ENCODE measurements at places on chromosomes 7 and 10. TPM values are rescaled to one million over a fixed set of nuclear protein-coding genes. Genes with fewer than 3 reads are reported as not detected.

GRCh38 chr10:88851706-88852105, at the start of gene ANKRD22:
TSS of gene ANKRD22 (minus strand) at chr10:88851844. CDS start at chr10:88851607, 237 bp downstream.
- peak; percentile 86 for DNase-seq

- peak; percentile 56 for DNase-seq
Observed at GRCh38 chr7:102122026-102122425, 164.6 kb upstream of the SH2B2 start.

DNA sequence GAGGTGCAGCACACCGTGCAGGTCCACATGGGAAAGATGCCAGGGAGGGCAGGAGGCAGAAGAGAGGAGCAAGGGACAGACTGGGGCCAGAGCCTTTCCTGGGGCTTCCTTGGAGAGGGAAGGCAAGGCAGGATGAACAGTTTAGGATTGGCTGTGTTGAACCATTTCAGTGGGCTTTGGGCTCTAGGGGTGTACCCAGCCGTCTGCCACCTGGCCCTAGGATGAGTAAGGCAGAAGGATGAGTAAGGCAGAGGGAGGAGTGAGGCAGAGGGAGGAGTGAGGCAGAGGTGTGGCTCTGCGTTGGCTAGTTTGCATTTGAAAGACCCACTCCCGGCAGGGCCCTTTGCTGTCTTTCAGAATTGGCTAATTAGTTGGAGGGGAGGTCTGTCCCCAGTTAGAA, 31.5 kb upstream of the PRF1 start:
- DNase-seq, result peak; percentile 14

DNA sequence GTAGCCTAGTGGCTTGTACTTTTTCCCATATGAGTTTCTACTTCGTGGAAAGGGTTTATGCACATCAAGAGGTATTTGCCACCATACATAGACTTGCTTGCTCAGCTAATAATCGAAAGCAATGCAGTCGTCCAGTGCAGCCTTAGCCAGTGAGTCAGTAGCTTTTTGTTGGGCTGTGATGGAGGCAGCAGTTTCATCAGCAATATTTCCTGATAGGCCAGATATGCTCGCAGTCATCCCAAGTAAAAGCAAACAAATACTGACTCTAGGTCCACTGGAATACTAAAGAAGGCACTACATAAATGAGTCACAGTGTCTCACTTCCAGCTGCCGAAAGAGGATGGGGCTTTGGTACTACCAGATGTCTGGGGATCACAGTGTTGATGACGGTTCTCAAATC, 2.1 kb upstream of the BNIP3 start:
- peak; percentile 94 for DNase-seq

The TMEM176A gene
- not detected for total RNA-seq

The FBXO24 gene
- total RNA-seq, result 0.37 TPM

DNA sequence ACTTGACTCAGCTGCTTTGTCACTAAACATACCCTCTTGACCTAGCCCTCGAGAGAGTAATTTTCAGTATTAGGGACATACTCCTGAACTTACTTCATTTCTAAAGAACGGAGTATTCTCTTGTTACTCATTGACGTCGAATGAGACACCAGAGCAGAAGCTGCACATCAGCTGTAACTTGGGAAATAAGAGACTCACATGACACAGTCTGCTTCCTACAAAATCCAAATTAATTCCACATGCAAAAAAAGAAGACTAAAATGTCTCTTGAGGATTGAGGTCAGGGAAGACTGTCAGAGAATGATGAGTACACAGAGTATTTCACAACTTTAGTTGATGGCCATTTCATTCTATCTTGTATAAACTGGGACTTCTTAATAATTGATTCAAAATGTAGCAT, 114.7 kb upstream of the EGFR start:
- DNase-seq, result no peak

The OR2A12 gene
- not detected for total RNA-seq

The LSM8 gene
- 56.7 TPM for total RNA-seq

DNA sequence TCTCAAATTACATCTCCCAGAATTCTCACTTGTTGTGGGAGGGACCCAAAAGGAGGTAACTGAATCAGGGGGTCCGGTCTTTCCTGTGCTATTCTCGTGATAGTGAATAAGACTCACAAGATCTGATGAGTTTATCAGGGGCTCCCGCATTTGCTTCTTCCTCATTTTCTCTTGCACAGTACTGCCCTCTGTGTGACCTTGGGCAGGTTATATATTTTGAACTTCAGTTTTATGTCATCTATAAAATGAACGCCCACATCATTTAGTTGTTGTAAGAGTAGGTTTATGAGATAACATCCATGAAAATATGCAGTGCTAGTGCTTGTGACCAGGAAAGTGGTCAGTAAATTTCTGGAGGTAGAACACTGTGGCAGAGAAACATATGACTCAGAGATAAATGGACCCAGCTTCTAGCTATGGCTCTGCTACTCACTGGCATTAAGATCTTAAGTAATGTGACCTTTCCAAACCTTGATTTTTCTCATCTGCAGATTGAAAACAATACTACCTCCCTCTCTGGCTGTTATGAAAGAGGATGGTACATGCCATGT, 44.3 kb downstream of the SCRN1 start:
- no peak for DNase-seq

The PLAC9 gene
- not detected for total RNA-seq

GRCh38 chr7:158035343-158035742, 552.3 kb downstream of the PTPRN2 start:
- DNase-seq, result no peak

The LRRC18 gene
- total RNA-seq, result 0.70 TPM

DNA sequence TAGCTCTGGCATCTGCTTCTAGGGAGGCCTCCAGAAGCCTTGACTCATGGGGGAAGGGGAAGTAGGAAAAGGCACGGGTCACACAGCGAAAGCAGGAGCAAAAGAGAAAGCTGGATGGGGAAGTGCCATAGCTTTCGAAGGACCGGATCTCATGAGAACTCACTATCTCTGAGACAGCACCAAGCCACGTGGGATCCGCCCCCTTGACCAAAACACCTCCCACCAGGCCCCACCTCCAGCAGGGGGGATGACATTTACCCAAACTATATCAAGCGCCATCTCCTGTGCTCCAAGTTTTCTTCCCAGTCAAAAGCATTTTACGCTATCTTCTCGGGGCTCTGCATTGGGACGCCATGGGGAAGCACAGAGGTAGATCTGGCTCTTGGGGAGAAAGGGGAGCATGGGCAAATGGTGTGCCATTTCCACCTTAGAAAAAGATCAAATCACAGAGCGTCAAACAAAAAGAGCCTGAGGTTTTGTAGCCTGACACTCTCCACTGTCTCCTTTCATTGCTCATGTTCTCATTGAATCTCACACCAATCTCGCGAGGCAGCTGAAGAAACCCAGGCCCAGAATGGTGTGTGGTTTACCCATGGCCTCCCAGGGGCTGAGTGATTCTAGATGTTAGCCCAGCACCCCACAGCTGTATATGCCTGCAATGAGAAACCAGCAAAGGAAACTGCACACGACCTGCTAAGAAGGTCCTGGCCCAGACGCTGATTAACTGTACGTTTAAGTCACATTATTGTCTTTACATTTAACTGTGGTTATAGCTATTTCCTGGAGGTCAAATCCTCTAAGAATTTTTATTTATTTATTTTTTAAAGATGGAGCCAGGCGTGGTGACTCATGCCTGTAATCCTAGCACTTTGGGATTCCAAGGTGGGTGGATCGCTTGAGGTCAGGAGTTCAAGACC, 8.1 kb upstream of the OLAH start:
- DNase-seq, result peak; percentile 77

The TMEM213 gene
- not detected for total RNA-seq

The GIMAP6 gene
- total RNA-seq, result 1.6 TPM

DNA sequence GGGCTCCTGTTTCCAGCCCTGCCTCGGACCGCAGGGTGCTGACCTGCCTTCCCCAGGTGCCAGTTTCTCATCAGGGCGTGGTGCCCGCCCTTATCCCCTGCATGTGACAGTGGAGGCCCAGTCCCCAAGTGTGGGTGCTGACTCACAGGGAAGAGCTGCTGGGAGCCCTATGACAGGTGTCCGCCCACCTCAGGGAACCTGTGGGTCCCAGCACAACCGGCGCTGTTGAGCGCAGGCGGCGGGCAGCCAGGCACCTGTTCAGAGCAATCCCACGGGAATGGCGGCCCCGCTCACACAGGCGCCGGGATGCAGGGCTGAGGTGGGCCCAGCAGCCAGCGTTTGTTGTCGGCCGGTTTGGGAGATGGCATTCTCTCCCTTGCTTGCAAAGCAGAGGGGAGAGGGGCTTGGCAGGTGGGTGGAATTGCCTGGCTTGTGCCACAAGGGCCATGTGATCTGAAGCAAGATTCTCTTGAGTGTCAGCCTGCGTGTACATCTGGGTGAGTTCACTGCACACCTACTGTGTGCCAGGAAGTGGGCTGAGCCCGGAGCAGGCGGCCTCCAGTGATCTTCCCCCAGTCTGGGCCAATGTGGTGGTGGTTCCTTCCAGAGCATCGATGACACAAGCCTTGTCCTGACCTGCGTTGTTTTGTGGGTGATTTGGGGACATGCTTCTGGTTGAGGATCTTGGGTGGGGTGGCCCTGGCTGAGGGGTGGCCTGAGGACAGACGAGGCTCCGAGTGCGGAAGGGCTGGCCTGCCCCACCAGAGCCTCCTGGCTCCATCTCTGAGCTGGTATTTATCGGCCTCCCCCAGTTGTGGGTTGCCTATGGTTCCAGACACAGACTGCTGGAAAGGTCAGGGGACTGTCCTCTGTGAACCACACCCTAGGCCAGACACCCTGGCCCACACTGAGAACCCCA, 2.4 kb downstream of the PWWP2B start:
- DNase-seq, result no peak

GRCh38 chr10:132545659-132546367, 8.2 kb downstream of the INPP5A start:
- no peak for DNase-seq

DNA sequence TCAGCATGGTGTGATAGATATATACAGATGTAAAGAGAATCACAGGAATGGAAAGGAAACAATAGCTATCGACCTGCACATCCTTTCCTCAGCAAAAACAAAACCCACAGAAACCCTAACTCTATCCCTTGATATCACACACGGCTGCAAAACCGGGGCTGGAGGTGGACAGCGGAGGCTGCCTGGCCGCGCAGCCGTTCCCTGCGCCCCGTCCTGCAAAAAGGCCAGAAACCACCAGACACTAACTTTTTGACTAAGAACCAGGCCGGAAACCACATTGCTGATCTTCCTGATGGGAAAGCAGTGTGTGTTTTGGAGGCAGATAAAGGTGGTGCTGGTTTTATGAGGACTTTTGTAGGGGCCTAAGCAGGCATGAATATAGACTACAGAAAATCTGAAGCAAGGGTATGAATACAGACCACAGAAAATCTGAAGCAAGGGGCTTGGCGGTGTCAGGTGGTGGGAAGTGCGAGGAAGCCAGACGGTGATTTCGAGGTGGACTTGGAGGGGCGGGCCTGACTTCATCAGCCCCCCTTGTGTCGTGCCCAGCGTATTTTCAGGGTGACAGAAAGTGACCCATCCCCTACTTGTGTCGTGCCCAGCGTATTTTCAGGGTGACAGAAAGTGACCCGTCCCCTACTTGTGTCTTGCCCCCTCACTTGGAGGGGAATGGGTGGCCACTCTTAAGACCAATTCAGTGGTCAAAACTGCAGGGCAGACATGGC, 123.3 kb downstream of the WDR37 start:
- DNase-seq, result no peak

GRCh38 chr10:130423455-130424305, 287.5 kb downstream of the GLRX3 start:
- DNase-seq, result no peak

GRCh38 chr10:114632869-114633715, 25.0 kb downstream of the ABLIM1 start:
- peak; percentile 85 for DNase-seq

- DNase-seq, result no peak
Observed at GRCh38 chr7:158861004-158861787, 4.8 kb downstream of the DYNC2I1 start.

The GPC2 gene
- total RNA-seq, result not detected

DNA sequence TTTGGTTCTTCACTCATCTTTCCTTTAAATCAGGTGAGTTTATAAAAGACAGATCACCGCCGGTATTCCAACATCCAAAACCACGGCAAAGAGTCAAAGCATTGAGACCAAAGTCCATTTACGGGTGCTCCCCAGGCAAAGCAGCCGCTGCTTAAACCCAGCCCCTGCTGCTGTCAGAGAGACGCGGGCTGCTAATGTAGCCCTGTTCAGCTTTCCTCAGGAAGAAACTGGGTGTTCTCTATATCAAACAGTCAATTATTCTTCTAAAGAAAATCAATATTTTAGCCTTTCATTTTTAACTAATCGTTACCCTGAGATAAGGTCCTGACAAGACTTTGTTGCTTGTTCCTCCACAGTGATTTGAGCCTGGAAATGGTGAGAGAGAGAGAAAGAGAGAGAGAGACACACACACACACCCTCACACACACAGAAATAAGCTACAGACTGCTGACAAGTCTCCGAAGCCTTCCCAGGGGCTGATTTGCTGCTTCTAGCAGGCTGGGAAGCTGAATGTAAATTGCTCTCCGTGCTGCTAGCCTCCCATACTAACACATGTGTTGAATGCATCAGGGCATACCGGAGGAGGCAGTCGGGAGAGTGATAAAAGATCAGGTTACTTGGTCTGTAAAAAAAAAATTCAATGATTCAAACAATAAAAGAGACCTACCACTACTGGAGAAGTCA, 183.0 kb upstream of the ANK3 start:
- peak; percentile 79 for DNase-seq

GRCh38 chr7:66627881-66628360, 760 bp upstream of the KCTD7 start:
- no peak for DNase-seq

DNA sequence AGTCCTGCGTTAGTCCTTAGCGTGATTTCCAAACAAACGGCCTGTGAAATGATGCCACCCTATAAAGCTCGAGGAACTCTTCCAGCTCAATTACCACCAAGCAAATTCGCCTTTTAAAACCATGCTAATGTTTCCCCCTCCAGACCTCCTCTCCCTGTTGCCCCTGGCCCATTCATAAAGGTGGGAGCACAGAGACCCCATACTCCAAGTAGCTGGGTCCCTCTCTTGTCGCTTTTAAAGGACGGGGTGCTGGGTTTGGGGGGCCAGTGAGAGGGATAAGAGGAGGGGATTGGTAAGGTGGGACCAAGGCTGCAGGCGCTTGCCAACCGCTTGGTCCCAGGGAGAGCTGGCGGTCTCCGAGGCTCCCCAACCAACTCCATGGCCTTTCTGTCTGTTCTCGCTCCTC, 1.2 kb downstream of the HMX2 start:
- no peak for DNase-seq

- DNase-seq, result peak; percentile 51
Observed at GRCh38 chr7:106421181-106421762, 136.5 kb upstream of the NAMPT start.

The NUTM2E gene
- not detected for total RNA-seq

- DNase-seq, result no peak
Observed at GRCh38 chr10:110268442-110268841, 36.3 kb downstream of the SMNDC1 start.
